CD4-positive, alpha-beta T cell treated with Interferon gamma for 1 hour (primary cell): ENCODE measurements at places on chromosomes 12 and 14.

GRCh38 chr14:31692376-31692781 lies 131.2 kb downstream of the NUBPL start:
- no peak for DNase-seq

GRCh38 chr12:114403011-114403689 lies 2.8 kb downstream of the TBX5 start:
- DNase-seq: no peak

GRCh38 chr12:131902332-131903241 lies 8.2 kb downstream of the ULK1 start:
- no peak for DNase-seq

- no peak for DNase-seq
Observed at GRCh38 chr12:112930350-112930749, 7.9 kb upstream of the OAS3 start.

DNA sequence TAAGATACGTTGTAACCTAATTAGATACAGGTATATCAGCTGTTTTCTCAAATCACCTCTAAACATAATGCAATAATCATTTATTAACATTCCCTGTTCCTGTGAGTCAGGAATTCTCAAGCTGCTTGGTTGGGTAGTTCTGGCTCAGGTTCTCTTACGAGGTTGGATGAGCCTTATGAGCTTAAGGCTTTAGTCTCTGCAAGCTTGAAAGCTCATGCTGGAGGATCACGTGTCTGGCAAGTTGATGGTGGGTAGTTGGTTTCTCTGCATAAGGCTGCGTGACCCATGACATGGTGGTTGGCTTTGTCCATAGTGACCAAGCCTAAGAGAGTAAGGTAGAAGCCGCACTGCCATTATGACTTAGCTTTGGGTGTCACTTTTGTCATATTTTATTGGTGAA lies 62.0 kb downstream of the PLEKHA5 start:
- DNase-seq: no peak

DNA sequence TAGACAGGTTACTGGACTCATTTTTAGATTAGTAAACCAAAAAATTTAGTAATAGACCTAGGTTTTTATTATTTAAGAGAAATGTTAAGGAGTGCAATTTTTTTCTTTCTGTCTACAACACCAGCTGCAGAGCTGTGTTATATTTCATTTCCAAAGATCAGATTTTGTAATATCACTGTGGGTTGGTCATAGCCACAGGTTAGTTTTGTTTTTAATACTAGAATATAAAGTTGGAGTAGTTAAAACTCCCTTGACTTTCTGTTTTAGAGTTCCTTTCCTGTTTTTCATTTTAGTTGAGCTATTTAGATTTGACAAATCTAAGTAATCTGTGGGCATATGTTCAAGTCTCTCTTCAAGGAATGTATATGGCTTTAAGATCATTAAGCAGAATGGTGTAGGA lies 30.7 kb upstream of the GARIN2 start:
- DNase-seq: no peak

- no peak for DNase-seq
Observed at GRCh38 chr12:26817183-26817591, 15.8 kb downstream of the ITPR2 start.

- DNase-seq: peak; percentile 98
Observed at GRCh38 chr14:96391293-96392118, 422 bp upstream of the AK7 start.

DNA sequence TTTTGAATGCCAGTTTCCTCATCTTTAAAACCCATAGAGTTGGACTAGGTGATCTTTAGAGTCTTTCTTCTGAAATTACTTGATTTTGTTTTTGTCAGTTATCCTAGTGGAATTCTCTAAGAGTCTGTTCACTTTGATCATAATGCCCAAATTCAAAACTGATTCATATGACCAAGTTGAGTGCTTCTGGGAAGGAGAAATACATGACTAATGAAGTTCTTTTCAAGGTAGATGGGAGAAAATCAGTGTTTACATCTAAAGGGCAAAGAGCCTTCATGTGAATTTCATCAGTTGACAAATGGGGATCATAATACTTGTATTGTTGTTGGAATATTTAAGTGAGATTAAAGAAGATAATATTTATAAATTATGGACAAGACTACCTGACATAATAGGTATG lies 53.2 kb downstream of the ERC1 start:
- DNase-seq: no peak

DNA sequence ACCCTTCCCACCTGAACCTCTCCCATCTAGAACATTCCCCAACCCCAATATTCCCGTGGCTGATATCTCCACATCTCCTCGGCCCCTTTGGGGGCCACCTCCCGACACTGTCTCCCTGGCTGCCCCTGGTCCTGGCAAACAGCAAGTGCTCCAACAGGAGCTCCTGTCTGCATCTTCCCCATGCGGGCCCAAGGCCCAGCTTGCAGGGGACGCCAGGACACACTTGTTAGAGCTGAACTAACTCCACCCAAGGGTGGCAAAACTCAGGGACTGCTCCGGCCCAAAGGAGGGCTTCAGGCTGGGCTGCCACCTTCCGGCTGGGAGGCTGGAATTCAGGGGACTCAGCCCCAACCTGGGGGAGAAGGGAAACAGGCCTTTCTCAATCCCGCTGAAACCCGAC lies 106.6 kb downstream of the NCOR2 start:
- no peak for DNase-seq
